GM12892 (cell line): ENCODE measurements at places on chromosomes 16 and 17.

DNA sequence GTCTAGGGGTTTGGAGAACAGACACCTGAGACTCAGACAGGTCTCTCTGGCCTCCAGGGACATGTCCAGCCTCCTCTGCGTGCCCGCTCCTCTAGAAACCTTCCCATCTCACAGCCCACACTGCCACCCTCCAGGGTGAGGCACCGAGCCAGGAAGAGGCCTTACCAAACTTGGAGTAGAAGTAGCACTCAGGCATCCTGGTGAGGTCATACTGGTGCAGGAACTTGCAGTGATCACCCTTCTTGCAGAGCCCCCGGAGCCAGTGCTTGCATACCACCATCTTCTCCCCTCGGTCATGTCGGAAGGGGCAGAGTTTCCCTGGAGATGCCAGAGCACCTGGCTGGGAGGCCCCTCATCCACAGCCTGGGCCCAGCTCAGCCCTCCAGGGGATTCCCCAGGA is 4.2 kb downstream of the CPSF4L start:
- DNase-seq = no peak

DNA sequence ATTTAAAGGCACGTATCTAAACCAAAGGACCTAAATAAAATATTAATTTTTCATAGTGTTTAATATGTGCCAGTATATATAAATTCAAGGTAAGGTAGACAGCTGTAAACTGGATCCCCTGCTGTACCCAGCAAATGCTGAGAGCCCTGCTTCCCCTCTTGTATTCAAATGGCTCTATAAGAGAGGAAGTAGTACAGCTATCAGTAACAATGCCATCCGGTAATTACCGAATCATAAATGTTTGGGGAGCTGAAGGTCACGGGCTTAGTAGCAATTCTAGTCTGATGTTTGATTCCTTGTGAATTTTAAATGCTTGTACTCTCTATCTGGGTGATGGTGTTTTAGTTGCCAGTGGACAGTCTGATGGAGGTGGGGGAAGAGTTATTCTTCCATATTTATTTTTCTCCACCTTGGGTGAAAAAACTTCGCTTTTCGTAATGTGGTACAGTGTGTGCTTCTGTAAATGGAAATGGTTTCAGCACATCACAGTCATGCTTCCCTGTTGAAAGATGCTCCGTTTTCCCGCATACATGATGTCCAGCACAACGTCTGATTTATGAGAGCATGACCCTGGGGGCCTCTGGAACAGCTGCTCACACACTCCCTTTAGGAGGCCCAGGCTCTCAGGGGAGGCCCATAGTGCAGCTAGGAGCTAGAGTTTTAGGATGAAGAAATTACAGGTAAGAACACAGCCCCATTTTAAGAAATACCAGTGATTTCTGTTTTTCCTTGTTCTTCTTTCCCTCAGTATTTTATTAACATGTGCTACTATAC is 423.9 kb downstream of the WWOX start:
- no peak for DNase-seq

- no peak for DNase-seq
These were observed 53.0 kb downstream of the RPA1 start for GRCh38 chr17:1882836-1883235.

DNA sequence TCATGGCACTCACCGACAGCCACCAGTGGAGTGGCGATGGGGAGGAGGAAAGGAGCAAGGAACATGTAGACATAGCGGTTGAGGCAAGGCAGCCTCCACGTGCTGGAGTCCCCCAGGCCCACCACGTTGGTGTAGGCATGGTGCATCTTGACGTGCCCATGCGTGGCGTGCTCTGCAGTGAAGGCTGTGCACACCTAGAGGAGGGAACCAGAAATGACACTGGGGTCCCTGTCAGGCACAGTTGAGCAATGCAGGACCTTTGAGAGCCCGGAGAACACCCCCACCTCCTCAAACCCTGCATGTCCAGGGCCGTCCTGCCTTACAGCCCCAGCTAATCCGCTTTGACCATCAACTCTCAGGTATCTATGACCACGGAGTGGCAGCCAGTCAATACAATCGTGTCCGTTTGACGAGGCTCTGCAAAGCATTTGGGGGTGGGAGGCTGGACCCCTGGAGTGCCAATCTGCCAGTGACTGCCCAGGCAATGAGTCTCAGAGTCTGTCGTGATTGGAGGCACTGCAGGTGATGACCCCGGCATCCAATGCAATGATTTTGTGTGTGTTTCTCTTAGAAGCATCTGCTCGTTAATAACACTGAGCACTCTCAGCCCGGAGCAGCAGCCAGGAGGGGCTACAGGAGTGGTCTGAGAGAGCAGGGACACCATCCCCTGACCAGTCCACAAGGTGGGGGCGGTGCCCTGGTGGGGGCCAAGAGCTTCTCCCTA is 9.9 kb upstream of the FDXR start:
- no peak for DNase-seq

- DNase-seq = no peak
These were observed 60.4 kb downstream of the PGS1 start for GRCh38 chr17:78438694-78439325.

DNA sequence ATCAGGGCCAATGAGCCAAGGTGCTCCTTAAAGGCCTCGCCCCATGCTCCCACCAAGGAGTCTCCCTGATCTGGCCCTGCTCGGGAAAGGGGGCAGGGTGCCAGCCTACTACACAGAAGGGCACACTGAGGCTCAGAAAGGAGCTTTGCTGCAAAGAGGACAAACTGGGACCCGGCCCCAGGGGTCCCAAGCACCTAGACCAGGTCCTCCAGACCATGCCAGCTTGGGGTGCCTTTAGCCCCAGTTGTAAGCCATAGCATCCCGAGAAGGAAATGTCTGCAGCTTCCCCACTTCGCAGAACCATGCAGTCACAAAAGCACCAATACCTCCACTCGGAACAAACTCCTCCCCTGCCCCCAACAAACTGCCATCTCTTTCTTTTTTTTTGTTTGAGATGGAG is 74.8 kb upstream of the CDC42EP4 start:
- DNase-seq = no peak
